T-helper 1 cell (primary cell): ENCODE measurements at places on chromosomes 5 and 9.

- DNase-seq: no peak
Measured at GRCh38 chr5:58970766-58971165, 387.9 kb downstream of the RAB3C start.

DNA sequence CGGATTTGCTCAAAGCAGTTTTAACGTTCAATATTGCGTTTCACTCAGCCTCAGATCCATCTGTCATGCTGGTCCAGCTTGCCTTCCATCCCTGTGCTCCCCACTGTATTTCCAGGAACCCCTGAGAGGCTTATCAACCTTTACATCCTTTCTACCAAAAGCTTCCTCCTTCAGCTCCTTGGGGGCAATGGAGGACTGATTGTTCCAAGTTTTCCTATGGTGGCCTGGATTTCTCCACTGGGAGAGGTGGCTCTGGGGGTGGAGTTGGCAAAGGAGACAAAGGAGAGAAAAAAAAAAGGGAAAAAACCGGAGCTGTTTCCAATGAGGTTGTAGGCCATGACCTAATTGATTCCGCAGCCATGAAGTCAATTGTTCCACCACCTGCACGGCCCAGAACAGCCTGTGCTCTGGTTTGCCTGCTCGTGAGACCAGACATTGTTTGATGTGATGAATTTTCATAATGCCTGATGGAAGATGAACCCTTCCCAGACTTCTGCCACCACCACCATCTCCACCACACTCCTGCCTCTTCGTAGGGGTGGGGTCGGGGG lies 54.1 kb downstream of the ABLIM3 start:
- DNase-seq: no peak

DNA sequence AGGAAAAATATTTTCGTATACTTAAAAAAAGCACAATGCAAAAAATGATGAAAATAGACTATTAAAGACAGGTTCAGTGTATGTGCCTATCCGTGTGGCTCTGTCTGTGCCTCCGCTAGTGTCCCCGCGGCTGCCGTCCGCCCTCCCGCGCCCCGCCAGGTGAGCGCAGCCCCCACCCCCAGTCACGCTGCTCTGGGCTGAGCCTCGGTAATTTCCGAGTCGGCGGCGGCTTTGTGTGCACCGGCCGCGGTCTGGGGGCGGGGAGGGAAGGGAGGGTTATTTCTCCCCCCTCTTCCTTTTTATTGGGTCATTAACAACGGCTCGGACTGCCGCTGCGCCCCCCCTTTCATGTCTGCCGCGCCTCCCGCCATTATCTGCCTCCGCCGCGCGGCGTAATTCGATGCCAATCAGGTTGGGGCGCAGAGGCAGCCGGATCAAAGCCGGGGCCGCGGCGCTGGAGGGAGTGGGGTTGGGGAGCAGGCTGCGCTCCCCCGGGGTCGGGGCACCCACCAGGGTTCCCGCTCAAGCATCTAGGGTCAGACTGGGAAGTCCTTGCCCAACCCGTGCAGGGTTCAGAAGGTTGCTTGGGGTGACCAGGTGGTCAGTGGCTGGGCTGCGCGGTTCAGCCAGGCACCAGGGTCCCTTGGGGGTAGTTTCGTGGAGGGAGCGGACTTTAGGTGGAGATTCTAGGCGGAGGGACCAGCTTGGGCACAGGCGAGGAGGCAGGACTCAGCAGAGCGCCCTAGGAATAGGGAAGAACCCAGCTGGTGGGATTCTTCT lies 39.5 kb upstream of the PSD2 start:
- DNase-seq: no peak

GRCh38 chr5:65867542-65868195 lies 58.7 kb upstream of the ERBIN start:
- DNase-seq: no peak
